ENCODE measurements at places on chromosomes 16 and 17. TPM values are rescaled to one million over a fixed set of nuclear protein-coding genes. Genes with fewer than 3 reads are reported as not detected.
A peak's percentile ranks its signal among the peaks of the same experiment; 100 is the strongest.

- no peak overlapping the region for H3K4me3 ChIP-seq
- H3K27me3 ChIP-seq = no peaks in the 10 kb centered on the region
These were observed 11.8 kb downstream of the BCAR1 start for GRCh38 chr16:75239542-75240122.

GRCh38 chr17:47694581-47695428 is 844 bp downstream of the TBKBP1 start:
- H3K4me1 ChIP-seq = peaks cover 17% of the 10 kb centered on the region
- no peaks in the 10 kb centered on the region for H3K36me3 ChIP-seq
- no peaks in the 10 kb centered on the region for H3K27me3 ChIP-seq

DNA sequence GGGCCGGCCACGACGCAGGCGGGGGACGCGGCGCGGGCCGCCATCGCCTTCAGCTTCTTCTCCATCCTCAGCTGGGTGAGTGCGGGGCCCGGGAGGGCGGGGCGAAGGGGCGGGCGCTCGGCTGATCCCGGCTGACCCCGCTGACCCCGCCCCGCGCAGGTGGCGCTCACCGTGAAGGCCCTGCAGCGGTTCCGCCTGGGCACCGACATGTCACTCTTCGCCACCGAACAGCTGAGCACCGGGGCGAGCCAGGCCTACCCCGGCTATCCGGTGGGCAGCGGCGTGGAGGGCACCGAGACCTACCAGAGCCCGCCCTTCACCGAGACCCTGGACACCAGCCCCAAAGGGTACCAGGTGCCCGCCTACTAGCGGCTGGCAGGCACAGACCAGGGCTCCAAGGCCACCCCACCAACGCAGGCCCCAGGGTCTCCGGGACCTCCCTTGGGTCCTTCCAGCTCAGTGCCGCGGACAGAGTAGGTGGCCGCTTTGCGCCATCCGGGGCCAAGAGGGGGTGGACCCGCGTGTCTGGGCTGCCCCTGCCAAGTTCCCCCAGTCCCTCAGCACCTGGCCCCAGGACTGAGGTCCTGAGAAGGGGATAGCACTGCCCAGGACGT is 3.0 kb downstream of the SYNGR3 start:
- H3K4me1 ChIP-seq = peaks cover 7% of the 10 kb centered on the region
- H3K27ac ChIP-seq = no peak overlapping the region
- peaks cover 2% of the 10 kb centered on the region for H3K36me3 ChIP-seq

PPP1R27 gene
- 708 TPM for total RNA-seq

DNA sequence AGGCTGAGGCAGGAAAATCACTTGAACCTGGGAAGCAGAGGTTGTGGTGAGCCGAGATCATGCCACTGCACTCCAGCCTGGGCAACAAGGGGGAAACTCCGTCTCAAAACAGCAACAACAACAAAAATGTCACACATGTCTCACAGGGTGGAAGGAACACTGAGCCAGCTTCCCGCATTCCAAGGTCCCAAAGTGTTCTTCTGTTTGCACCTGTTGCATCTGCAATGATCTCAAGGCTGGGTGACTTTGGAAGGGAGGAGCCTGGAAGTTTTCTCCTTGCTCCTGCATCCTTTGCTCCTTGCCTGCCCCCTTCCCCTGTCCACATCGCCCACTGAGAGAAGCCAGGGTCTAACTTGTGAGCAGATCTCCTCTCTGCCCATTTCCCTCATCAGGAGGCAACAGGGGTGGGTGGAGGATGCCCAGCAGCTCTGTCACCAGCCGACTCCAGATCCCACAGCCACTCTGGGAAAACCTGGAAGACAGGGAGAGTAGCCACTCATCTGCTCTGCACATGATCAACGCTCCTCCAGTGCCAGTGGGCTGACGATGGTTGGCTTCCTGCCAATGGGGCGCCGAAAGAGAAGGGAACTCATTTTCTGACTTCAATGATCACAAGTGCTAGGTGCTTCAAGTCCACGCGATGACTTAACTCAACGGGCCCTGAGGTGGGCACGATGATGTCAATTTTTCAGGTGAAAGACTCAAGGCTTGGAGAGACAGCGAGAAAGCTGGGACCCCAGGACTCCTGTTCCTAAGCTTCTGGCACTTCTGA is 12.6 kb downstream of the CHST6 start:
- no peaks in the 10 kb centered on the region for H3K27me3 ChIP-seq
- H3K4me3 ChIP-seq = no peak overlapping the region
- H3K4me1 ChIP-seq = peaks cover 7% of the 10 kb centered on the region
- H3K36me3 ChIP-seq = no peaks in the 10 kb centered on the region
- peak overlapping the region; percentile 58 for H3K27ac ChIP-seq
- DNase-seq = no peak

DNA sequence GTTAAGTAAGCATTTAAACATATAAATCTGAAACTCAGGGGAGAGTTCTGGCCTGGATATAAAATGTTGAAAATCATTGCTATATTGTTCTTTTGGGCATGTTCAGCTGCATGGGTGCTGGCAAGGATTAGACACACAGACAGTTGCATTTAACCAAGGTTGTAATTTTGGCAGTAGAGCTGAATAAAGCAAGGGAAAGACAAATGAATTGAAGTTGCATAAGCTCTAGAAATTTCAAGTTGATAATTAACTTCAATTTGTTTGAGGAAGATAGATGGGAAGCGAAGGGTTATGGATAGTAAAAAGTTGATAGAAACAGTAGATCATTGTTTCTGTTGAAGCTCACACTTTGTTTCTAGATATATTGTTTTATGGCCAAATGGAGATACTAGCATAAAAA is 97.2 kb upstream of the KCNJ18 start:
- no peaks in the 10 kb centered on the region for H3K36me3 ChIP-seq
- no peaks in the 10 kb centered on the region for H3K4me1 ChIP-seq
- DNase-seq = no peak
- no peak overlapping the region for H3K4me3 ChIP-seq
- H3K27ac ChIP-seq = no peak overlapping the region

GRCh38 chr16:24609417-24609739 is 70.0 kb downstream of the RBBP6 start:
- no peak overlapping the region for H3K4me3 ChIP-seq
- peaks cover 5% of the 10 kb centered on the region for H3K4me1 ChIP-seq
- no peaks in the 10 kb centered on the region for H3K36me3 ChIP-seq

DNA sequence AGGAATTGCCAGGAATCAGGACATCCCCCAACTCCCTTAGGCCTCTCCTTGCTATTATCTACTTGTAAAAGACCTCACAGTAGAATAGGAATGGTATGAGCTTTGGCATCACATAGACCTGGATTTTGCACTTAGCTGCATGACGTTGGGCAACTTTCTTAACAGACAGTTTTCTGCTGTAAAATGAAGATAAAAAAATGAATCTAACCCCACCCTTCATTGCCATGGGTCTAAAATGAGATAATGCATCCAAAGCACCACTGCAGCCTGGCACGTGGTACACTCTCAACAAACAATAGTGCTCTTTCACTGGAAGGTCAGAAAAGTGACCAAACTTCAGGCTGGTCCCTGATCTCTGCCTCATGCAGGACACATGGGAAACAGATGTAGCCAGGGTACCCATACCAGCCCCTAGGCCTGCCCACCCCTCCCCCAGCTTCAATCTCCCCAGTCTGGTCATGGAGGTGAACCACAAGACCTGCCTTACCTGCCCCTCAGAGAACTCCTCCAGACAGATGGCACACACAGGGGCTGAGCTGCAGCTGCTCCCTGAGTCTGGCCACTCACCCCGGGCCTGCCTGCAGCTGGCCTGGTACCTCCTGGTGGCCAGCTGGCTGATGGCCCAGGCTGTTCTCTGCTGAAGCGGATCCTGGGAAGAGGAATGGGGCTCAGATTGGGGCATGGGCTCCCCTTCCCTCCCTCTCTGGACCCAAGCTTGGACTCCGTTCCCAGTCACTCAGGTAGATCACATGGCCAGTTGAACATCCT is 8.5 kb upstream of the SUPT4H1 start:
- no peaks in the 10 kb centered on the region for H3K27me3 ChIP-seq
- no peaks in the 10 kb centered on the region for H3K36me3 ChIP-seq
- no peak overlapping the region for H3K27ac ChIP-seq

GRCh38 chr17:54527941-54528340 is 372.7 kb upstream of the TOM1L1 start:
- H3K36me3 ChIP-seq = no peaks in the 10 kb centered on the region
- DNase-seq = no peak
- no peaks in the 10 kb centered on the region for H3K27me3 ChIP-seq

OR1A1 gene
- total RNA-seq = not detected

DNA sequence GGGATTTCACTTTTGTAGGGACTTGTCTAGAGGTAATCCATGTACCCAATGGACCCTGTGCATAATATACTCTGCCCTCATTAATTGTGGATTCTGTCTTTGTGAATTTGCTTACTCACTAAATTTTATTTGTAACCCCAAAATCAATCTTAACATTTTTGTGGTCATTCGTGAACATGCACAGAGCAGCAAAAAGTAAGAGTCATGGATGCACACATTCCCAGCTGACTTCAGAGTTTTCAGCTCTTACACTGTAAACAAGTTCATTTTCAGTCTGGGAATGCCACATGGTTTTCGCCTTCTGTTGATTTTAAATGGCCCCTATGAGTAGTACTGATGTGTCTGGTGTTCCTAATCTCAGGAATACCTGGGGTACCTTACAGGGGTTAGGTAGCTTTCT is 24.3 kb downstream of the TAC4 start:
- no peak for DNase-seq
- H3K27ac ChIP-seq = no peak overlapping the region
- H3K36me3 ChIP-seq = no peaks in the 10 kb centered on the region
- no peak overlapping the region for H3K4me3 ChIP-seq

DNA sequence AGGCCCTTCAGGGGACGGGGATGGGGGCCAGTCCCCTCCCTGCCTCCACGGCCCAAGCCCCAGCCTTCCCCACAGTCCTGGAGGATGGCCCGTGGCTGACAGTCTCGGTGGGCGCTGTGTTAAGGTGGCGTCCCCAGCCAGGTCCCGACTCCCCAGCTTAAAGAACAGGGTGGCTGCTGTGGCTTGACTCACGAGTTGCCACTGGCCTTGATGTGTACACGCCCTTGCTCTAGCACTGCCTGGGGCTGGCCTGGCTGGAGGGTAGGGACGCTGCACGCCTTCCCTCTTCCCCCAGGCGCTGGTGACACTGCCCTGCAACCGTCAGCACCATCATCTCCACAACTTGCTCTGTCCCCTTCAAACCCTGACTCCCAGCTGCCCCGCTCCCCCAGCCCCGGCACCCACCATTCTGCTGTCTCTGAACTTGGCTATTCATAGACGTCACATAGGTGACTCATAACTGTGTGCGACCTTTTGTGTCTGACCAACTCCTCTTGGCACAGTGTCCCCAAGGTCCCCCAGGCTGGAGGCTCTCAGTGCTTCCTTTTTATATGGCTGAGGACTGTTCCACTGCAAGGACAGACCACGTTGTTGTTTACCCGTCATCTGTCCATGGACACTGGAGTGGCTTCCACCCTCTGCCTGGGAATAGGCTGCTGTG is 6.3 kb downstream of the GNPTG start:
- no peak for DNase-seq
- no peak overlapping the region for H3K4me3 ChIP-seq
- no peaks in the 10 kb centered on the region for H3K27me3 ChIP-seq
- no peak overlapping the region for H3K27ac ChIP-seq

- no peaks in the 10 kb centered on the region for H3K36me3 ChIP-seq
- no peak overlapping the region for H3K27ac ChIP-seq
- no peaks in the 10 kb centered on the region for H3K27me3 ChIP-seq
- no peaks in the 10 kb centered on the region for H3K4me1 ChIP-seq
These were observed 75.5 kb upstream of the CLEC3A start for GRCh38 chr16:77946823-77947222.

TM4SF5 gene
- total RNA-seq = 0.64 TPM

PKMYT1 gene
- not detected for total RNA-seq

CD300LG gene
- total RNA-seq = 18.4 TPM

GRCh38 chr17:76599694-76600460 is 14.2 kb upstream of the ST6GALNAC2 start:
- H3K36me3 ChIP-seq = no peaks in the 10 kb centered on the region
- no peaks in the 10 kb centered on the region for H3K27me3 ChIP-seq
- no peak overlapping the region for H3K27ac ChIP-seq
- no peaks in the 10 kb centered on the region for H3K4me1 ChIP-seq
- DNase-seq = no peak
- H3K4me3 ChIP-seq = no peak overlapping the region

DNA sequence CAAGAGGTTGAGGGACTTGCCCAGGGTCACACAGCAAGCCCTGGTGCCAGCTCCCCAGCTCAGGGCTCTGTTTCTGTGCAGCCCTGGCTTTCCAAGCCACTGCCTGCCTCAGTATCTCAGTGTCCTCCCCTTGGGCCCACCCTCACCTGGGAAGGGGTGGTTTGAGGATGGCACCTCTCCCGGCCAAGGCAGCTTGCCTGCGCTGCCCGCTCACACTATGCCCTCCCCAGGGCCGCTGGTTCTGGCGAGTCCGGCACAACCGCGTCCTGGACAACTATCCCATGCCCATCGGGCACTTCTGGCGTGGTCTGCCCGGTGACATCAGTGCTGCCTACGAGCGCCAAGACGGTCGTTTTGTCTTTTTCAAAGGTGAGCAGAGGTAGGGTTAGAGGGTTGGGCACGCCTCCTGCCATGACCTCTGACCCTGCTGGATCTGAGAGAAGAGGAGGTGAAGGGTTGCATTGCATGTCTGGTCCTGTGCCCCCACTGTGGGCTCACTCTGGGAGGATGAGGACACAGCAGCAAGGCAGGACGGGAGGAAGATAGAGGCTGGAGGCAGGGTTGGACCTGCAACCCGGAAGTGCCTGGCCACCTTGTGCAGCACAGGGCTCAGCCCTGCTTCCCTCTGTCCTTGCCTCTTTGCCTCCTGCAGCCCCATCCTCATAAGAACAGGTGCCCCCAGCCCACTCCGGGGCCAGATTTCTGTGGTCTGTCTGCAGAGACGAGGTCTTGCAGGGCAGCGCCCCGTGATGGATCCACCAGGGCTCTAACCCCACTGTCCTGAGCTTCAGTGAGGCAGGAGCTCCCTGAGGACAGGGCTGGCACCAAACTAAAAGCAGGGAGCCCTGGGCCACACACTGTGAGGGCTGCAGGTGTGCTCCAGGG is 16.7 kb downstream of the MMP15 start:
- no peaks in the 10 kb centered on the region for H3K36me3 ChIP-seq
- no peak for DNase-seq
- no peak overlapping the region for H3K27ac ChIP-seq
- no peaks in the 10 kb centered on the region for H3K4me1 ChIP-seq

DNA sequence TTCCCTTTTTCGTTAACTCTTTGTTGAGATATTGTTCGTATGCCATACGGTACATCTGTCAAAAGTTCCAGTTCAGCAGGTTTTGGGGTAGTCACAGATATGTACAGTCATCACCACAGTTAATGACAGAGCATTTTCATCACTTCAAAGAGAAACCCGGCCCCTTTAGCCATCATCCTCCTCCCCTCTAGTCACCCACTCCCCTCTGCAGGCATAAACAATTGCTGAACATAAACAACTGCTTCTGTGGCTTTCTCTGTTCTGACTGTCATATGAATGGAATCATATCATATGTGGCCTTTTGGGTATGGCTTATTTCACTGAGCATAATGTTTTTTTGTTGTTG is 59.3 kb downstream of the RNF213 start:
- DNase-seq = no peak
- H3K36me3 ChIP-seq = no peaks in the 10 kb centered on the region
- H3K4me3 ChIP-seq = no peak overlapping the region
- no peaks in the 10 kb centered on the region for H3K27me3 ChIP-seq
- H3K27ac ChIP-seq = no peak overlapping the region
- no peaks in the 10 kb centered on the region for H3K4me1 ChIP-seq

ATP2C2 gene
- total RNA-seq = 0.44 TPM

NEUROD2 gene
- not detected for total RNA-seq

CES4A gene
- 19.4 TPM for total RNA-seq

Measured in gastrocnemius medialis (tissue), 4 donors.